Suprapubic skin (tissue), 4 donors: ENCODE measurements at places on chromosomes 6 and 20.

DNA sequence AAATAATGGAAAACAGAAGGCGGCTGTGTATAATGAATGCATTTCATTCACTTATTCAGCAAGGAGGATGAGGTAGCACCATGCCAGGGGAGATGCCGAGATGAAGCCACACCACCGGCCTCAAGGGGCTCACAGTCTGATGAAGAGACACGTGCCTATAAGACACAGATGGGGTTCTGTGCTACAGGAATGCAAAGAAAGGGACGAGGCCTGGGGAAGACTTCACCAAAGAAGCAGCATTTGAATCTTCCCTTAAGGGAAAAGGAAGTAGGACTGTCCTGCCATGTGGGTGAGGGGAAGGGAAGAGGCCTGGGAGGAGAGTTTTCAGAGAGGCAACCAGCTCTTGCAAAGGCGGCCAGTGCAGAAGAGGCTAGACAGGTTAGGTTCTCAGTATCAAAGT lies 98.9 kb downstream of the PSMG4 start:
- DNase-seq: no peak

- no peak for DNase-seq
Measured at GRCh38 chr20:45346291-45346718, 1.9 kb downstream of the SDC4 start.

DNA sequence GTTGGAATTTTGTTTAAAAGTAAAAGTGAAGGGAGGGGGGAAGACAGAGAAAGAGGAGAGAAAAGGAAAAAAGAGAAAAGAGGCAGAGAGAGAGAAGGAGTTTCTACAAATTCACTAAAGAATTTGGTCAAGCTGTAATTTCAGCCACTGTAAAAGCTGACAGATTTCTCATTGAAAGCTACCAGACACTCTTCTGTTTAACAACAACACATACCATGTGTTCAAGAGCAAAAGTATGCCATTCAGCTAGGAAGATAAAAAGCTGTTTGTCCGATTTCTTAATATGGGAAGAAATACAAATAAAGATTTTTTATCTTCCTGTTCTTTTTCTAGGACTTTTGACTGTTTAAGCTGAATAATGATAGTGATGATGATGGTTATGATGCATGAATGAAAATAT lies 204.8 kb upstream of the RSPO3 start:
- no peak for DNase-seq

DNA sequence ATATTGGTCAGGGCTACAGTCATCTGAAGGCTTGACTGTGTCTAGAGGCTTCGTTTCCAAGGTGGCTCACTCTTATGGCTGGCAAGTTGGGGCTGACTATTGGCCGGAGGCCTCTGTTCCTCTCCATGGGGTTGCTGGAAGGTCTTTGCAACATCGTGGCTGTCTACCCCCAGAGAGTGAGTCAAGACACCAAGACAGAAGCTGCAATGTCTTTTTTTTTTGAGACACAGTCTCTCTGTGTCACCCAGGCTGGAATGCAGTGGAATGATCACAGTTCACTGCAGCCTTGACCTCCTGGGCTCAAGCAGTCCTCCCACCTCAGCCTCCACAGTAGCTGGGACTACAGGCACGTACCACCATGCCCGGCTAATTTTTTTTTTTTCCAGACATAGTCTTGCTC lies 29.4 kb upstream of the KIF3B start:
- DNase-seq: no peak

DNA sequence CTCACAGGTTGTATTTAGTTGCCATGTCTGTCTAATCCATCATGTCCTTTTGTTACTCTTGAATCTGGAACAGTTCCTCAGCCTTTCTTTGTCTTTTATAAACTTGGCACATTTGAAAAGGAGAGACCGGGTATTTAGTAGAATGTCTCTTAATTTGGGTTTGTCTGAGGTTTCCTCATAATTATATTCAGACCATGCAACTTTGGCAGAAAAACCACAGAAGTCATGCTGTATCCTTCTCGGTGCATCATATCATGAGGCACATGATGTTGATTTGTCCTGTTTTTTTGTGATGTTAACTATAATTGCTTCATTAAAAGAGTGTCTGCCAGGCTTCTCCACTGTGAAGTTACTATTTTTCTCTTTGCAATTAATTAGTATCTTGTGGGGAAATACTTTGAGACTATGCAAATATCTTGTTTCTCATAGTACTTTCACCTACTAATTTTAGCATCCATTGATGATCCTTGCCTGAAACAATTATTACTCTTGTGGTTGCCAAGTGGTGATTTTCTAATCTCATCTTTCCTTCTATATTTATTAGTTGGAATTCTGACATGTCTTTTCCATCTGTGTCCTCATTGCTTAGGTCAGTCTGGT lies 837.3 kb downstream of the DHX35 start:
- no peak for DNase-seq

- no peak for DNase-seq
Measured at GRCh38 chr6:13924949-13925881, at the start of gene RNF182. Gene RNF182, plus strand, starts transcription at chr6:13924952. Its CDS starts 52,168 bp downstream, at chr6:13977120.

- no peak for DNase-seq
Measured at GRCh38 chr6:161064915-161065314, 73.3 kb downstream of the MAP3K4 start.

DNA sequence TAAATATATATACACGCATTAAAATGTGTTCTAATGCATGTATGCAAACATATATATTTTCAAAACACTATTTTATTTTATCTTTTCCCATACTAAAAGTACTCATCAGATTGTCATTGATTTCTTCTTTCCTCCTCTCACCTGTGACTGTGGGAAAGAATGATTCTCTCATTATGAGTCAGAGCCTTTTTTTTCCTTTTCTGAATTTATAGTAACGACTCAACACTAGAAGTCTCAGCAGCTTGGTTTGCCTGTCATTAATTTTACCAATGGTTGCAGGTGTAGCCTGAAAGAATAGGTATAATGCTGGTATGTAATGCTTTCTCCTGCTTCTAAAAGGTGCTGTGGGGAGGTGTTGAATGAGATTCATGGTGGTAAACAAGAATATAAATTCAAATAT lies 328.7 kb downstream of the UTRN start:
- no peak for DNase-seq

- no peak for DNase-seq
Measured at GRCh38 chr6:155850408-155850841, 394.8 kb upstream of the NOX3 start.

GRCh38 chr20:19903168-19903811 lies 113.9 kb upstream of the NAA20 start:
- peak; percentile 57 for DNase-seq

GRCh38 chr20:17107127-17107526 lies 119.7 kb upstream of the PCSK2 start:
- DNase-seq: no peak
